ENCODE measurements at places on chromosomes 13 and 19.

DNA sequence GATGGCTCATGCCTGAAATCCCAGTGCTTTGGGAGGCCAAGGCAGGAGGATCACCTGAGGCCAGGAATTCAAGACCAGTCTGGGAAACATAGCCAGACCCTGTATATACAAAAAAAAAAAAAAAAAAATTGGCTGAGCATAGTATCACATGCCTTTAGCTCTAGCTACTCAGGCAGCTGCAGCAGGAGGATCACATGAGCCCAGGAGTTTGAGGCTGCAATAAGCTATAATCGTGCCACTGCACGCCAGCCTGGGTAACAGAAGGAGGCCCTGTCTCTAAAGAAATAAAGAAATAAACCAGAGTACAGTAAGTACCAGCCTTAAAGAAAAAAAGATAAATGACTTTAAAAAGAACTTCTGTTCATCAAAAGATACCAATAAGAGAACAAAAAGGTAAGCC, 52.9 kb downstream of the FAM124A start:
- no peak for DNase-seq

- DNase-seq, result no peak
Observed at GRCh38 chr13:50797091-50797490, 46.4 kb downstream of the DLEU7 start.

DNA sequence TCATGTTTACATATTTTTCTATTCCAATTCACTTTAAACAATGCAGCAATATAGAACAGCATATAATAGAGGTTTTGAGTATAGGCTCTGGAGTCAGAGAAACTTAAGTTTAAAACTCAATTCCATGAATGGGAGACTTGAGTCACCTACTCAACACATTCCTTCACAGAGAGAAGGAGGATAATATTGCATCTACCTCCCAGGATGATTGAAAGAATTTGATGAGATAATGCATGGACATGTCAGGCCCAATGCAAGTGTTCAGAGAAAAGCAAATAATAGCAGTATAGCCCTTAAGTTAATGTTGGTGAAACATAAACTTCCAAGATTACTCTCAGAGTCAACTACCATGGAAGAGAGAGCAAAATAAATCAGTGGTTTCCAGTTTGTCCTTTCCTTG, 170.2 kb downstream of the DCLK1 start:
- DNase-seq, result no peak

- no peak for DNase-seq
Observed at GRCh38 chr13:99303863-99304521, 3.2 kb downstream of the GPR183 start.

GRCh38 chr13:67439365-67439764, 209.2 kb upstream of the PCDH9 start:
- no peak for DNase-seq

DNA sequence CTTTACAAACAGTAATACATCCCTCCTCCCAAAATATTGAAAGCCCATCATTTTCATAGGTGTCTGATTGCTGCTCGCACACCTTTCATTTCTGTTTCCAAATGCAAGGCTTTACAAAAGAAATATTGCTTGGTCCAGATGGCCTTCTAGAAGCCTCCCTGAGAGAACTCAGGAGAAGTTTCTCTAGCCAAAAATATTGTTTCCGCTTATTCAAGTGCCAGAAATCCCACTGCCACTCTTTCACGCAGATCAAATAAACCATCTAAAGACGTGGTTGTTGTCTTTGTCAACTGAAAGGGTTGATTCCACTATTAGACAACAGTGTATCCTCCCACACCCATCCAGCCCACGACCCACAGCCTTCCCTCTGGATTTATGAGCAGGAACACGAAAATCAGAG, 96.2 kb downstream of the ZIC5 start:
- no peak for DNase-seq

GRCh38 chr19:44748426-44749254, at the start of gene BCL3:
Gene BCL3 (plus strand): TSS chr19:44748708. CDS start chr19:44748791, 83 bp downstream.
- no peak for DNase-seq

GRCh38 chr13:36432106-36432544, at the start of gene CCNA1:
Gene CCNA1 (plus strand): TSS chr13:36432495. CDS start chr13:36433057, 562 bp downstream.
- no peak for DNase-seq

GRCh38 chr13:26025196-26025595, 26.6 kb downstream of the SHISA2 start:
- DNase-seq, result no peak

DNA sequence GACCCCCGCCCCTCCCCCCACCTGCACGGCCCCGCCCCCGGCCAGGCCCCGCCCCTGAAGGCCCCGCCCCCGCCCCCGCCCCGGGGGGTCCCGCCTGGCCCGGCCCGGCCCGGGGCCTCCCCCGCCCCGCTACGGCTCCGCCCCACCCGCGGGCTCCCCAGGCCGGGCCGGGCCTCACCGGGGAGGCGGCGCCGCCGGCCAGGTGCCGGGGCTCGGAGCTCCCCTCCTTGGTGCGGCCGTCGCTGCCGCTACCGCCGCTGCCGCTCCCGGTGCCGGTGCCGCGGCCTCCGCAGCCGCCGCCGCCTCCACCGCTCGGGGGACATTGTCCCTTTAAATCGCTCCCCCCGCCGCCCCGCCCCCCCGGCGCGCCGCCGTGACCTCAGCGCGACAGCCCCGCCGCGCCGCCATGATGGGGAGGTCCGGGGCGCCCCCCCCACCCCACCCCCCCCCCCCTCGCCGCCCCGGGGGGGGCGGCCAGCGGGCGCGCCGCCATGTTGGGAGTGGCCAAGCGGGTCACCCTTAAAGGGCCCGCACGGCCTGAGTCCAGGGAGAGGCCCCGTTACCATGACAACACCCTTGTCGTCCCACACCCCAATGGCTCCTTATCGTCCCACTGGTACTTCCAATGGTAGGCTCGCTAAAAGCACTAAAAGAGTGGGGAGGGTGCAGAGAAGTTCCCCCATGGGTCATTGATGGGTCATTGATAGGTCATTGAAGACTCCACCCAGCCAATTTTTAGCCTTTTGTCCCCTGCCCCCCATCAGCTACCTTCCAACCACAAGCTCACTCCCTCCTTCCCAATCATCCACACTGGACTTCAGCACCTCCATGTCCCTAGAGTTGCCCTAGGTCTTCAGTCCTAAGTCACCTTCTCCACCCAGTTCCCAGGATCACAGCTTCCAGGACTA, at the start of gene WIZ:
TSS of gene WIZ (minus strand) at position 337 of the 908 bp plus-strand sequence. CDS start 1,649 bp downstream, outside the sequence.
- DNase-seq, result no peak

GRCh38 chr19:18991006-18991405, 42.3 kb downstream of the SUGP2 start:
- DNase-seq, result no peak

DNA sequence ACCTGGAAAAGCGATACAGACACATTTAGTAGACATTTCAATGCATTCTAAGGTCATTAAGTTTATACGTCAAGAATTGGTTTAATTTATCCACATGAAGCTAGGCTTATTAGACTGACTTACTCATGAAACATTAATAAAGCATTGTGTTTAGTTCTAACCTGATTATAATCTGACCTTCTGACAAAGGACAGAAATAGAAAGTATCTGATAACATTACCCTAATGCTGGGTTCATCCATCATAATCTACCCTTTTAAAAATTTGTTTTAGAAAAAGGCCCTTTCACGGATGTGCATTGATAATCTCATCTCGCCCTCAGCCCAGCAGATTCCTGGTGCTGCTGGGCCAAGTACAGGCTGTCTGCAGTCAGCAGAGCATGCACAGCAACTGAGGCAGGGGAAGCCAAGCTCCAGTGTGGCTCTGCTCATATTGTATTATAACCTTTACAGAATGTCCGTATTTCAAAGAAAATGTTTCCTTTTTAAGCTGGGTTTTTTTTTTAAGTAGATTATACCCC, 142.1 kb upstream of the MAB21L1 start:
- no peak for DNase-seq

DNA sequence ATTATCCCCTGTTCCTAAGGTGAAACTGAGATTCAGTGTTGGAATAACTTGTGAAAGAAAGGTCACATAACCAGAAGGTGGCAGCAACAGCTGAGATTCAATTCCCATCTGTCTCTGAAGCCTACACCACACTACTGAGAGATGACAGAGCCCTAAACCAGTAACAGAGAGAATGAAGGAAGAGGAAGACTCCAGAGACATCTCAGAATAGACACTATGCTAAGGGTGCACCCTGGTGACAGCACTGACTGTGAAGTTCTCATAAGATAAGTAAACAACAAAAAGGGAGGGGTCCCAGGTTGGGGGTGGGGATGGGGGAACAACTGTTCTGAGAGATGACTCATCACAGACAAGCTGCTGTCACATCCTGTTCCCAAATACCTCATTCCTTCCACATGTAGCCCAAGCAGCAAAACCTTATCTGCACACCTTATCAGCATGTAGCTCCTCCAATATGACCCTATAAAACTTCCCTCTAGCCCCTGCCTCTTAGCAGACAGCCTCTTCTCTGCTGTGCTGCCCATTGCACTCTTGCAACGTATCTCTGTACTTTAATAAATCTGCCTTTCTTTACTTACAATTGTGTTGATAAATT, 46.5 kb downstream of the UTP14C start:
- DNase-seq, result no peak

All from Panc1 (cell line).